Heart left ventricle (tissue), 16 donors: ENCODE measurements at places on chromosomes 3 and 15.
A peak's percentile ranks its signal among the peaks of the same experiment; 100 is the strongest.

DNA sequence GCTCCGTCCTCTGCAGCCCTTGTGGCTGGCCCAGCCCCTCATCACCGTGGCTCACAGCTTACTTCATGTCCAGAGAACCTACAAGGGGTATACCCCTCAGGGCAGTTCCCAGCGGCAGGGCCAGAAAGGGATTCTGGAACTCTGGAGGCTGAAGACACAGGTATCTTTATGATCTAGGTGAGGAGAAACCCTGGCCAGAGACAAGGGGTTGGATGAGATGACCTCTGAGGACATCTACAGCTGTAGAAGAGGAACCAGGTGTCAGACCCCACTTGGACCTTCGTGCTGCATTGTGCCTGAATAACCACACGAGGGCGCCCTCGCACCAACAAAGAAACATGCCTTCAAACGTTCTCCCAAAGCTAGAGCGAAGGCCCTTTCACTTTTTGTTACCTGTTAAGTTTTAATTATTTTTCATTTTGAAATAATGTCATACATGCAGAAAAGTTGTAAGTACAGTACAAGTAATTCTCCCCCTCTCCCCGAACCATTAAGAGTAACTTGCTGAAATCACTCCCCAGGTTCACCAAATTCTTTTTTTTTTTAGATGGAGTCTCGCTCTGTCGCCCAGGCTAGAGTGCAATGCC is 118.7 kb upstream of the SMAD3 start:
- H3K4me3 ChIP-seq: no peak overlapping the region
- DNase-seq: peak; percentile 71
- no peak overlapping the region for H3K27ac ChIP-seq
- no peaks in the 10 kb centered on the region for H3K36me3 ChIP-seq
- no peaks in the 10 kb centered on the region for H3K27me3 ChIP-seq

- peak within 1 kb of the TSS; percentile 49 for H3K27ac ChIP-seq
- H3K4me3 ChIP-seq: peak within 1 kb of the TSS; percentile 43
These were observed at the start of gene SLITRK3 for GRCh38 chr3:165195640-165196576. Gene SLITRK3 (minus strand): TSS chr3:165196384. CDS start chr3:165190830, 5,554 bp downstream.

- no peak overlapping the region for H3K27ac ChIP-seq
- H3K4me3 ChIP-seq: no peak overlapping the region
- no peaks in the 10 kb centered on the region for H3K36me3 ChIP-seq
- no peak for DNase-seq
- no peaks in the 10 kb centered on the region for H3K4me1 ChIP-seq
- H3K27me3 ChIP-seq: no peaks in the 10 kb centered on the region
These were observed 12.8 kb downstream of the CFAP100 start for GRCh38 chr3:126407412-126408044.

- H3K4me3 ChIP-seq: no peak overlapping the region
- peaks cover 5% of the 10 kb centered on the region for H3K27me3 ChIP-seq
- DNase-seq: no peak
- no peak overlapping the region for H3K27ac ChIP-seq
These were observed 74.7 kb upstream of the SYN2 start for GRCh38 chr3:11929531-11929930.
